Activated CD4-positive, alpha-beta T cell treated with anti-CD3 and anti-CD28 coated beads for 36 hours (primary cell): ENCODE measurements at places on chromosomes 1 and 21. TPM values are rescaled to one million over a fixed set of nuclear protein-coding genes. Genes with fewer than 3 reads are reported as not detected.

DNA sequence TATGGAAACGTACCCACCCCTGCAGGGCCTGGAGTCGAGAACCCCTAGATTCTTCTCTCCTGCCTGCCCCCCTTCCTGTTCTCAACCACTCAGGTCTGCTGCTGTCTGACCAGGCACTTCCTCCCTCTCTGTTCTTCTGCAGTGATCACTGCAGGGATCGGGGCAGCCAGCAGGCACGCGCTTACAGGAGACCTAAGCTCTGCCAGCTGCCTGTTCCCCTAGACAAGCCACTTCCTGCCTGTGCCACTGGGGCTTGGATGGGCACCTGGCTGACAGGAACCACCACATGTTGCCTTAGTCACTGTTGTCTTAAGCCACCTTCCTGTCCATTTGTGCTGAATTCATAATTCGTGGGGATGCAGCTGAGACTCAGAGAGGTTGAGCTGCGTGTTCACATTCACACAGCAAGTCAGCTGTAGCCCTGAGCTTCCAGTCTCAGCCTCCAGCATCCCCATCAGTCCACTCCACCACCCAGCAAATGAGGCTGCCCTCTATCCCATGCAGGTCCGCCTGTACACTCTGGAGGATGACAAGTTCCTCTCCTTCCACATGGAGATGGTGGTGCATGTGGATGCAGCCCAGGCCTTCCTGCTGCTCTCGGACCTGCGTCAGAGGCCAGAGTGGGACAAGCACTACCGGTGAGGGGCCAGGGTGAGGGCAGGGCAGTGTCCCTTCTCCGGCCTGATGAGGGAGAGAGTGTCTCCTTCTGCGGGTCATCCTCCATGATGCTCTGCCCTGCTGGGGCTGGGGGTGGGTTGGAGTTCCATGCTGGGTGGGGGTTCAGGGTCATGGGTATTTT lies 18.6 kb downstream of the FAM151A start:
- no peak overlapping the region for H3K4me3 ChIP-seq
- no peaks in the 10 kb centered on the region for H3K27me3 ChIP-seq
- no peak overlapping the region for H3K27ac ChIP-seq
- peak; percentile 51 for DNase-seq
- no peaks in the 10 kb centered on the region for H3K36me3 ChIP-seq
- peaks cover 14% of the 10 kb centered on the region for H3K4me1 ChIP-seq

DNA sequence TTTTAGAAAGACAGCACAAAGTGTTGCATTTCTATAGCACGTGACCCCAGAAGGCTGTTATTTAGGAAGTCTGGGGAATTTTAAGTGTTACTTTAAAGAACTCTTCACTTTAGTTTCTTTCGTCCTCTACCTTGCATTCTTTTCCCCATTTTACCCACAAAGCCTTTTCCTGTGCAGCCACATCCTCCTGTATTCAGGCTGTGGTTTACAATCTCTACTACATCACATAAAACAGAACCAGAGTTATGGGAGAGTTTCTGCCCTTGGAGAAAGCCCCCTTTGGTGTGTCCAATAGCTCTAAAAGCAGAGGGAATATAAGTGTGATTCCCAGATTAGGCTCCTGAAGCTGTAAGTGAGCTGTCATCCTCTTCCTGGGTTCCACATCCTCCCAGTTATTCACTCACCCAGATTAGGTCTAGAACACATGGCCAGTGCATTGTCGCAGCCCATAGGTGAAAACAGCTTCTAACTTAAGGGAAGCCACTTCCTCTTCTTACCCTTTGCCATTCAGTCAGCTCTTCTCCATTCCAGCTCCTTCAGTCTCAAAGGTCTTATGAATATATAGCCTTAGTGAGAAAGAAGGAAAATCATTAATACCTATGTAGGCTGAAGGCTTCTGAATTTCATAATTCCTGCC lies 171.1 kb downstream of the PIGK start:
- no peaks in the 10 kb centered on the region for H3K36me3 ChIP-seq
- H3K4me3 ChIP-seq, result no peak overlapping the region
- no peak for DNase-seq
- peaks cover 19% of the 10 kb centered on the region for H3K4me1 ChIP-seq

- H3K27ac ChIP-seq, result no peak overlapping the region
- H3K27me3 ChIP-seq, result no peaks in the 10 kb centered on the region
- no peak overlapping the region for H3K4me3 ChIP-seq
- peaks cover 2% of the 10 kb centered on the region for H3K4me1 ChIP-seq
- DNase-seq, result no peak
These were observed 9.2 kb downstream of the SLC35D1 start for GRCh38 chr1:67044631-67045270.

GRCh38 chr1:178093951-178094738 lies at the start of gene RASAL2:
Gene RASAL2 (plus strand): TSS chr1:178094104. CDS start chr1:178094493, 389 bp downstream.
- H3K36me3 ChIP-seq, result peaks cover 4% of the 10 kb centered on the region
- peak; percentile 16 for DNase-seq
- H3K4me1 ChIP-seq, result peaks cover 10% of the 10 kb centered on the region
- H3K27me3 ChIP-seq, result peaks cover 60% of the 10 kb centered on the region
- peak within 1 kb of the TSS; percentile 60 for H3K4me3 ChIP-seq

GRCh38 chr1:51906306-51907078 lies 28.0 kb upstream of the NRDC start:
- H3K36me3 ChIP-seq, result no peaks in the 10 kb centered on the region
- H3K27me3 ChIP-seq, result peaks cover 8% of the 10 kb centered on the region
- DNase-seq, result no peak
- no peaks in the 10 kb centered on the region for H3K4me1 ChIP-seq
- no peak overlapping the region for H3K27ac ChIP-seq

- H3K36me3 ChIP-seq, result peaks cover 16% of the 10 kb centered on the region
- H3K4me1 ChIP-seq, result peaks cover 95% of the 10 kb centered on the region
- no peak overlapping the region for H3K4me3 ChIP-seq
These were observed 6.2 kb downstream of the TRAF5 start for GRCh38 chr1:211332830-211333229.

- H3K27me3 ChIP-seq, result no peaks in the 10 kb centered on the region
- no peak for DNase-seq
- H3K27ac ChIP-seq, result no peak overlapping the region
- H3K4me3 ChIP-seq, result no peak overlapping the region
These were observed 65.1 kb downstream of the ADARB1 start for GRCh38 chr21:45139473-45139872.

DNA sequence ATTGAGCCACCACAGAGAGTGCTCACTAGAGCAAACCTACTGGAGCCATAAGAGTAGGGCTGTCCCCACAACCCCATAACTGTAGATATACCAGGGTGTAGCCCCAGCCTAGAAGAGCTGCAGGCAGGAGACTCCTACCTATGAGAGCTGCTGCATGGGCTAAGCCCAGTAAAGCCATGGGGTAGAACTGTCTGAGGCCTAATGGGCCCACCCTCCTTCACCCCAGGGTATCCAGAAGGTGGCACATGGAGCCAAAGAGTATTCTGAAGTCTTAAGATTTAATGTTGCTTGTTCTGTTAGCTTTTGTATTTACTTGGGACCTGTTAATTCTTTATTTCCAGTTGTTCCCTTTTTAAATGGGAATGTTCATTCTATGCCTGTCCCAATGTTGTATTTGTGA lies 1193.7 kb upstream of the ADGRL2 start:
- no peak for DNase-seq
- H3K36me3 ChIP-seq, result no peaks in the 10 kb centered on the region
- no peaks in the 10 kb centered on the region for H3K4me1 ChIP-seq
- no peak overlapping the region for H3K4me3 ChIP-seq

GRCh38 chr1:183812686-183813569 lies 8.0 kb downstream of the RGL1 start:
- H3K27me3 ChIP-seq, result peaks cover 2% of the 10 kb centered on the region
- DNase-seq, result no peak
- no peaks in the 10 kb centered on the region for H3K4me1 ChIP-seq

DNA sequence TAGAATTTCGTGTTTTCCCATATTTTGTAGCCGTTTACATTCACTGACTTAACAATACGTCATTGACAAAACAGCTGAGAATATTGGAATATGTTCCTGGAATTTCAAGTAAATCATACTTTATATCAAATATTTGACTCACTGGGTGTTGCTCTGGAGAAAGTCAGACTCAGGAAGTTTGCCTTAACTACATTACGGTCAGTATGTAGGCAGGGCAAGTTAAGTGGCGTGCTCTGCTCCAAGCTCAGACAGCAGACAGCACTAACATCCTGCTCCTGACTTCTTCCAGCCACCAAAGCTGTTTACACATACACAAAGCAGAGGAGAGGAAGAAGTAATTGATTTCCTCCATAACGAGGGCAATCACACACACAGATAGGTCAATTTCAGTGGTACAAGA lies 414.6 kb downstream of the LRRIQ3 start:
- H3K36me3 ChIP-seq, result no peaks in the 10 kb centered on the region
- H3K4me1 ChIP-seq, result no peaks in the 10 kb centered on the region
- no peak overlapping the region for H3K27ac ChIP-seq
- no peak overlapping the region for H3K4me3 ChIP-seq

- H3K27me3 ChIP-seq, result no peaks in the 10 kb centered on the region
- DNase-seq, result no peak
- no peak overlapping the region for H3K27ac ChIP-seq
- no peak overlapping the region for H3K4me3 ChIP-seq
These were observed 99.7 kb upstream of the IRF2BP2 start for GRCh38 chr1:234709473-234710228.

DNA sequence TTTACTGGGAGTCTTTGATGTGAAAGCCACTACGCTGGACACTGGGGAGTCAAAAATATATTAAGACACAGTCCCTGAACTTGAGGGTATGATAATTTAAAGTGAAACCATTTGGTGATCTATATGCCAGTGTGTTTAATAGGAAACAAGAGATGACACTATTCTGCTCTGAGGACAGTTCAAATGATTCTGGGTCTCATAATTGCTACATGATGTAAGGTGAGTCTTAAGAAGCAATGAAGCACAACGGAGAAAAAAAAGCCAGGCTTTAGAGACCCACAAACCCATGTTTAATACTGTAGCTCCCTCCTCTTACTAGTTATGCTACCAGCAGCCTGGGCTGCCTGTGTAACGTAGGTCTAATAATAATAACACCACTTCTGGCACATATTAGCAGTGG lies 14.2 kb upstream of the LRRC8D start:
- H3K4me1 ChIP-seq, result no peaks in the 10 kb centered on the region
- no peak overlapping the region for H3K27ac ChIP-seq

GRCh38 chr1:204619721-204620120 lies 65.8 kb downstream of the LRRN2 start:
- no peaks in the 10 kb centered on the region for H3K27me3 ChIP-seq
- no peaks in the 10 kb centered on the region for H3K36me3 ChIP-seq
- no peak for DNase-seq
- no peak overlapping the region for H3K27ac ChIP-seq
- H3K4me3 ChIP-seq, result no peak overlapping the region
- no peaks in the 10 kb centered on the region for H3K4me1 ChIP-seq

DNA sequence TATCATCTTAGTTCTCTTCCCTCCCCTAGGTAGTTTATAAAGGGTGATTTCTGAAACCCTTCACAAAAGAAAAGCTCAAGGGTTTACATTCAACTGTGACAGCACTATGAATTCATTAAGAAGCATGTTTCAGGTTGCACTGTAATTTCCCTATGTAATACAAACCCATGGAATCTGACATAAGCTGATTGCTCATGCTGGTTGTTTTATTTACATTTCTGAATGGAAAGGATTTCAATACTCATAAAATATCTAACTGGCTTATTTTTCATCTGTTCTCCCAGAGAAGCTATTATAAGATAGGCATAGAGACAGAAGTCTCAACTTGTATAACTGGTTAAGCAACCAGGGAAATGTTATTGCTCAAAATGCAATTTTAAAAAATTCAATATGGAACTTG lies 20.5 kb downstream of the WNT2B start:
- no peak for DNase-seq
- peaks cover 3% of the 10 kb centered on the region for H3K36me3 ChIP-seq
- H3K27ac ChIP-seq, result no peak overlapping the region

DNA sequence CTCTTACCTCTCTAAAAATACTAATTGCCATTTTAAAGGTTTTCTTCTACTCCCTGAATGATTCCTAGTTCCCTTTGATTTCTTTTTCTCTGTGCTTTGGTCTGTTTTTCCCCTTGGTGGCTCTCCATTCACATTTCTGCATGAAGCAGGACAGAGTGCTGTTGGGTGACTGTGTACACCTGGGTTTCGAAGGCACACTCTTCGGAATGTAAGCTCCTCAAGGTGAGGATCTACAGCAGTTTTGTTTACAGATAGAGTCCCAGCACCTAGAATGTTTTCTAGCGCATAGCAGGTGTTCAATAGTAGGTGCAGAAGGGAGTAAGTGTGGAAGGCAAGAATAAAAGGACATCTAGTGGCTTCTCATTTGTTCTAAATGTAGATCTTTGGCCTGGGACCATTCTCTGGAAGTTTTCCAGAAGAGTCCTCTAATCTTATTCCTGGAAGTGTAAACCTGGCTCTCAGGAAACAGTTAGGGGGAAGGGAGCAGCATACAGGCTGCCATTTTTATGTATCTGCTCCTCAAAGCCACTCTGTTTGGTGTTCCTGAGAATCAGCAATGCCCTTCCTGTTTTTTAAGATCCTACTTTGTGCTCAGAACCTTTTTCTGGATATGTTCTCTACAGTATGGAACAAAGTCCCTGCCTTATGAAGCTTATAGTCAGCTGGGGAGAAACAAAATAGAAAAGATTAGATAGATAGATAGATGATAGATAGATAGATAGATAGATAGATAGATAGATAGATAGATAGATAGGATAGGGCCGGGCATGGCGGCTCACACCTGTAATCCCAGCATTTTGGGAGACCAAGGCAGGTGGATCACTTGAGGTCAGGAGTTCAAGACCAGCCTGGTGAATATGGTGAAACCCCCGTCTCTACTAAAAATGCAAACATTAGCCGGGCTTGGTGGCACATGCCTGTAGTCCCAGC lies 22.8 kb upstream of the EFNA1 start:
- no peaks in the 10 kb centered on the region for H3K27me3 ChIP-seq
- no peak for DNase-seq
- H3K36me3 ChIP-seq, result no peaks in the 10 kb centered on the region
- no peak overlapping the region for H3K4me3 ChIP-seq
- no peak overlapping the region for H3K27ac ChIP-seq

- no peaks in the 10 kb centered on the region for H3K36me3 ChIP-seq
- H3K4me3 ChIP-seq, result no peak overlapping the region
- H3K4me1 ChIP-seq, result no peaks in the 10 kb centered on the region
These were observed 75.5 kb downstream of the PSMG1 start for GRCh38 chr21:39107739-39108138.

- no peak overlapping the region for H3K4me3 ChIP-seq
- DNase-seq, result no peak
- H3K27ac ChIP-seq, result no peak overlapping the region
- H3K4me1 ChIP-seq, result peaks cover 3% of the 10 kb centered on the region
These were observed 17.1 kb upstream of the OBSCN start for GRCh38 chr1:228190778-228191177.

GRCh38 chr1:28928314-28928941 lies 14.1 kb downstream of the EPB41 start:
- peak overlapping the region; percentile 94 for H3K27ac ChIP-seq
- peaks cover 68% of the 10 kb centered on the region for H3K4me1 ChIP-seq
- no peak for DNase-seq
- H3K36me3 ChIP-seq, result peaks cover 2% of the 10 kb centered on the region
- H3K4me3 ChIP-seq, result peak overlapping the region; percentile 30

Gene IGSF3
- 4.1 TPM for total RNA-seq

Gene CFAP410
- 11.4 TPM for total RNA-seq

Gene CHODL
- 0.07 TPM for total RNA-seq

Gene USH2A
- total RNA-seq, result not detected

Gene CSMD2
- not detected for total RNA-seq

Gene XPR1
- total RNA-seq, result 18.4 TPM

Gene AMY2A
- total RNA-seq, result not detected

Gene GJA8
- total RNA-seq, result not detected

Gene CFHR3
- not detected for total RNA-seq
